Placental epithelial cell (primary cell): ENCODE measurements at places on chromosomes 3 and 15. TPM values are rescaled to one million over a fixed set of nuclear protein-coding genes. Genes with fewer than 3 reads are reported as not detected.

The PIF1 gene
- total RNA-seq = 1.6 and 3.9 TPM in 2 replicates

The GLDN gene
- not detected in 2 replicates for total RNA-seq

The ACTC1 gene
- 0.11 TPM in 1 of 2 replicates, not detected in the other for total RNA-seq

The MUSTN1 gene
- total RNA-seq = 0.79 TPM in 1 of 2 replicates, not detected in the other

The ATP13A4 gene
- 2.4 and 5.4 TPM in 2 replicates for total RNA-seq

The GOLGA8R gene
- total RNA-seq = 1.7 and 6.7 TPM in 2 replicates

The CD200 gene
- 0.39 TPM in 1 of 2 replicates, not detected in the other for total RNA-seq

The ITGA11 gene
- total RNA-seq = 0.11 and 0.79 TPM in 2 replicates

The RGMA gene
- 0.11 and 0.39 TPM in 2 replicates for total RNA-seq

The TMEM108 gene
- 0.11 TPM in 1 of 2 replicates, not detected in the other for total RNA-seq
